ENCODE measurements at places on chromosomes 7 and 10.
A peak's percentile ranks its signal among the peaks of the same experiment; 100 is the strongest.

GRCh38 chr7:6637544-6638229 lies 569 bp downstream of the ZNF316 start:
- DNase-seq = no peak

- DNase-seq = no peak
Observed at GRCh38 chr10:117540640-117541404, 1.7 kb upstream of the EMX2 start.

DNA sequence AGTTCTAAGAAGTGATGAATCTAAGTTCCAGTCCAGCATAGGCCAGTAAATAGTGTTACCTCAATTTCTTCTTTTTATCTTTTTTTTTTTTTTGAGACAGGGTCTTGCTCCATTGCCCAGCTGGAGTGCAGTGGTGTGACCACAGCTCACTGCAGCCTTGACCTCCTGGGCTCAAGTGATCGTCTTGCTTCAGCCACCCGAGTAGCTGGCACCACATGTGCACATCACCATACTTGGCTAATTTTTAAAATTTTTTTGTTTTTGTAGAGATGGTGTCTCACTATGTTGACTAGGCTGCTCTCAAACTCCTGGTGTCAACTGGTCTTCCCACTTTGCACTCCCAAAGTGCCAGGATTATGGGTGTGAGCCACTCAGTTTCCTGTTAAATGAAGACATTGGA lies 126.6 kb upstream of the LYZL2 start:
- no peak for DNase-seq

- DNase-seq = no peak
Observed at GRCh38 chr7:129435414-129435829, 1.2 kb downstream of the STRIP2 start.

DNA sequence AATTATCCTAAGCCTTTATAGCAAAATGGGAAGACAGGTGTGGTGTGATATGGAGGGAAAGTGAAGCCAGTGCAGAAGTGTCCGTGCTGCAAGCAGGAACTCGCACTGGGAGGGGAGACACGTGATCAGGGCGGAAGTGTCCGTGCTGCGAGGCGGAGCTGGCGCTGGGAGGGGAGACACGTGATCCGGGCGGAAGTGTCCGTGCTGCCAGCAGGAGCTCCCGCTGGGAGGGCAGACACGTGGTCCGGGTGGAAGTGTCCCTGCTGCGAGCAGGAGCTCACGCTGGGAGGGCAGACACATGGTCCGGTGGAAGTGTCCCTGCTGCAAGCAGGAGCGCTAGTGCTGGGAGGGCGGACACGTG lies 40.5 kb upstream of the PRKAR1B start:
- DNase-seq = no peak

- no peak for DNase-seq
Observed at GRCh38 chr7:55556492-55556891, 15.8 kb downstream of the VOPP1 start.

DNA sequence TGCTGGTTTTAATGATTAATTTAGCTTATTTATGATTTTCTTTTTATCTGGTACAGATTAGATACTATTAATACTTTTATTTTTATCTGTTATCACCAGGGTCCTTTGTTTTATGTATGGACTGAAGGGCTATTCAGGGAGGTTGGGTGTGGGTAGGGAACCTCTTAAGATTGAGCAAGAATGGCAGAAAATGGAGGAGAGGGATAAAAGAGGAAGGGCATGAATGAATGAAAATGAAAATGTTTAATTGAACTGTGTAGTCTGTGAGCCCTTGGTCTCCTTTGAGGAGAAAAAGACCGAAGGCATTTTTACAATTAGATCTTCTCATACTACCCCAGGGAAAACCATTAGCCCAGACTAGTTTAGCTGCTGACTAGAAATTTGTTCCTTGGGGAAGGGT lies 93.1 kb downstream of the CDK14 start:
- no peak for DNase-seq

DNA sequence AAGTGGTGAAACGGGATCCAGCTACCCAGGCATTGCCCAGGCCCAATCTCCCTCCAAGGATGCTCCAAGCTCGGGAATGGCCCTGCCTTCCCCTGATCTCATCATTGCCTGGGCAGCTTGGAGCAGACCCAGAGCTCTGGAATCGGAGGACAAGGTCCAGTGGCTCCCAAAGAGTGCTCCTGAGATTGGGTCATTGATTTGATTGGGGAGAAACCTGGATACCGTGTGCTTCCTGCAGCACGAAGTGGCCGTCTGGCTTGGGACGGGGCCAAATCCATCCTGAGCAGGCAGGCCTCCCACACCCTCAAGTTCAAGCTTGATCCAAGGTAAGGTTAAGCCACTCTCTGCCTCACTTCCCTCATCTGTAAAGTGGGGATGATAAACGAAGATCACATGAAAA lies 69.9 kb downstream of the OAT start:
- DNase-seq = no peak

DNA sequence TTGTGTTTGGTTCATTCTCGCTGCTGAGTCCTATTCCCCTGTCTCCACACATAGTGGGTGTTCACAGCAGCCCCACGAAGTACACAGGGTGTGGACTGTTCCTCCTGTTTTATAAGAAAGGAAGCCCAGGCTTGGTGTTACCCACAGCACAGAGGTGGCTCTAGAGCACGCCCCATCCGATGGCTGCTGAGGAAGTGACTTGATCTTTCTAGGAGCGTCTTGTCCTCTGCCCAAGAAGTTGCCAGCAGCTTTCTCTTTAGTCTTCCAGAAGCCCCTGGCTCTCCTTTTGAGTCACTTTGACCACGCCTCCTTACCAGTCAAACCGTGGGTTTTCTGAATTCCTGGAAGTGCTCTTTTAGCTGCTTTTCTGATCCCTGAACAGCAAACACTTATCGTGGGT lies 94.0 kb downstream of the GRK5 start:
- DNase-seq = no peak

DNA sequence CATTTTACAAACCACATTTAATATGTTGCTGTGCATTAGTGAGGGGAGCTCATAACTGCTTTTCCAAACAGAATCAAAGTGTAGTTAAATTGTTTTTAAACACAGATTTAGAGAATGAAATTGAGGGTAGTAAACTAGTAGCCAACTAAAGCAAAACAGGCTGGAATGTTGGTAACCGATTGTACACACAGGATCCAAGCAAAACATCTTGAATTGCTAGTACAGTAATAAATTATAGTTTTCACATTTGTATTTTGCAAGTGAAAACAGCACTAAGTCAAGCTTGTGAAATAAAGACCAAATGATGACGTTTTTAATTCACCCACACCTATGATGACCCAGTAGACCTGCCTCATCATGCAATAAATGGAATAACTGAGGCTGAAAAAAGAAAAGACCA lies 198.3 kb downstream of the HDAC9 start:
- DNase-seq = no peak

GRCh38 chr10:60735244-60735643 lies 43.0 kb upstream of the CDK1 start:
- DNase-seq = no peak

- no peak for DNase-seq
Observed at GRCh38 chr7:157576415-157576814, 239.6 kb downstream of the DNAJB6 start.

- no peak for DNase-seq
Observed at GRCh38 chr7:115191526-115191925, 269.6 kb downstream of the MDFIC start.

GRCh38 chr10:49139028-49139845 lies 5.4 kb upstream of the FAM170B start:
- DNase-seq = no peak

DNA sequence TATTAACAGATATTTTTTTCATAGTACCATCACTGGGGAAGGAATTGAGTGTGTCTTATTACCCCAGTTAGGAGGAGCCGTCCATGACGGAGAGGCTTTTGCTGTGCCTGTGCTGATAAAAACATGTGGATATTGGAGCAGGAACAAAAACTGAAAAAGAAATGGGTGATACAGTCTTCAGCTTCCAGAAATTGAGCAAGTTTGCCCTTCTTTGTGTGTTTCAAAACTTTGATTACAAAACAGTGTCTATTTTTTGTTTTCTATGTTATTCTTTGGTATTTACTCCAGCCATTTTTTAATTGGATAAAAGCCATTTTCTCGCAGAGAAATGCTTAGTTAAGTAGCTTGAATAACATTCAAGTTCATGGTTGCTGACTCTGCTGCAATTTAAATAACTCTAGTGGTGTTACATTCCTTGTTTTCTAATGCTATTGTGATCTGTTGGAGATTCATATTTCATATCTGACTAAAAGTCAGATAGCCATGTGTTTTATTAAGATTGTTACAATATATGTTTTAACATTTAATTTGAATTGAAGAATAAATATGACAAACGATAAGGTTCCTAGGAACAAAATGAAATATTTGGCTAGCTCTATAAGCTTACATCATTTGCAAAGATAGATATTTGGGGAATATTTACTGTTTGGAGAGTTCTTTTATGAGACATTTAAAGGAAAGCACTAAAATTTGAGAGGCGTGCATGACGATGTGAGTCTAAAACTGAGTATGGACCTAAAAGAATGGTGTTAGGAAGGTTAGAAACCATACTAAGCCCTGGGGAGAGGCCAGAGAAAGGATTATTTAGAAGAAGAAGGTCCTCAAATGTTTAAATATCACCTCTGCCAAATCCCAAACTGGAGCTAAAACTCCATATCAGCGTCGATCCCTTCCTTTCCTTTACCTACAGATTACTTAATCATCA lies 747.3 kb upstream of the CELF2 start:
- DNase-seq = no peak

- no peak for DNase-seq
Observed at GRCh38 chr10:103602028-103602851, 108.7 kb downstream of the NEURL1 start.

GRCh38 chr7:148773334-148773733 lies 74.6 kb downstream of the CUL1 start:
- DNase-seq = peak; percentile 11

GRCh38 chr7:43647339-43647672 lies 64.4 kb downstream of the STK17A start:
- no peak for DNase-seq

GRCh38 chr10:21159669-21160068 lies 262.6 kb upstream of the NEBL start:
- no peak for DNase-seq

- DNase-seq = no peak
Observed at GRCh38 chr10:80405626-80406025, 2.7 kb upstream of the PRXL2A start.

- DNase-seq = no peak
Observed at GRCh38 chr10:32112055-32112454, 55.8 kb upstream of the KIF5B start.

GRCh38 chr10:80896959-80897358 lies 359.3 kb downstream of the SH2D4B start:
- no peak for DNase-seq

DNA sequence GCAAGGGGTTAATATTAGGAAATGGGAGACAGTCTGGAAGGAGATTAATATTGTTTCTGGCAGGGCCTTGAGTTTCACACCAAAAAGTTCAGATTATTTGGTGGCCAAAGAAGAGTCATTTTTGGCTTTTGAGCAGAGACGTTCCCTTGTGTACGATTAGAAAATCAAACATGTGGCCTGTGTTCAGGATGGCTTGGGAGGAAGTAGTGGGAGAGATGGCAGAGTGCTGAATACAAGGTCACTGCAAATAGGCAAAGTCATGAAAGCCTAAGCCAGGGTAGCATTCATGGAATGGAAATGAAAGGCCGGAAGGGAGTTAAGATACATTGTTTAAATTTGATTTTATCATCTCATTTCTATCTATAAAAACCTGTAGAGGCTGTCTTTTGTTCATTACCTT lies 9.5 kb upstream of the GGCT start:
- no peak for DNase-seq

DNA sequence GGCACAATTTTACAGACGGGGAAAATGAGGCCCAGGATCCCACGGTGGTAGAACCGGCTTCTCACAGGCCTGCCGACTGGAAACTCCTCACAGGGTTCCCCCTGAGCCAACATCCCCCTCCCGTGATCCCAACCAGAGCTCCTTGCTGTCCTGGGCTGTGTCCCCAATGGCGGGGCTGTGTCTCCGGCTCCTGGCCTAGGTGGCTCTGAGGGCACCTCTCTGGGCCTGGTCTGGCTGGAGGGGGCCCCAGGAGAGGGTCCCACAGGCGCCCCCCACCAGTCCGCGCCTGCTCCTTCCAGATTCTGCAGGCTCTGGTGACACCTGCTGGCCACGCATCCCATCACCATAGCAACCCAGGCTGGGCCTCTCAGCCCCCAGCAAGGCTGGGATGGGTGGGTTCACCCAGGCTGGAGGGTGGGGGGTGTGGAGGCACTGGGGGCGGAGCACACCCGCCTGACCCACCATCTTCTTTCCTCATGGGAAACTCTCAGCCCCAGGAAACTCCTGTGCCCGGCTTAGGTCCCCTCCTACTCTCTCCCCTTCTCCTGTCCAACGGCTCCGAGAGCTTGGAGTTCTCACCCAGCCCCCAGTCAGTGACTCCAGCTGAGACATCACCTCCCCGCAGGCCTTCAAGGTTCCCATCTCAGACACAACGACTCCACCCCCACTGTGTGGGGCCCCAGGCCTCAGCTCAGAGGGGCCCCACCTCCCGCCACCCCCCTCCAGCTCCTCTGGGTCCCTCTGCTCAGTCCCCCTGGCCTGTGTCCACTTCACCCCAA lies 27.1 kb upstream of the TNRC18 start:
- no peak for DNase-seq

GRCh38 chr10:5585517-5586206 lies 60.9 kb downstream of the CALML3 start:
- DNase-seq = no peak

GRCh38 chr7:41107330-41107937 lies 595.5 kb downstream of the INHBA start:
- DNase-seq = no peak

- no peak for DNase-seq
Observed at GRCh38 chr7:8042796-8043535, 74.4 kb downstream of the GLCCI1 start.

DNA sequence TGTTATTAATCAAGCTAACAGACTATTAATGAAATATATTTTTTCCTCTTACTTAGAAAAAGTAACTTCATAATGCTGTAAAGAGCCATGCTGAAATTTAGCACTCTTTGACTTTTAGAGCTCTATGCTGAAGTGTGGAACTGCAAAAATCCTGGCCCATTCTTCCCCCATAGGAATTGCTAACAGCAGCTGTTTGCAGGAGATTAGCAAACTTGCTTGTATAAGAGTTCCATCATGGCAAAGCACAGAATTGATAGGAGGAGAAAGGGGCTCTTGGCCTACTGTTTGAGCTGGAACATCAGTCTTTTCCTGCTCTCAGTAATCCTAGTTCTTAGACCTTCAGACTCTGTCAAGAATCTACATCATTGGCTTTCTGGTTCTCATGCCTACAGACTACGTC lies 18.3 kb upstream of the GNAT3 start:
- DNase-seq = no peak

DNA sequence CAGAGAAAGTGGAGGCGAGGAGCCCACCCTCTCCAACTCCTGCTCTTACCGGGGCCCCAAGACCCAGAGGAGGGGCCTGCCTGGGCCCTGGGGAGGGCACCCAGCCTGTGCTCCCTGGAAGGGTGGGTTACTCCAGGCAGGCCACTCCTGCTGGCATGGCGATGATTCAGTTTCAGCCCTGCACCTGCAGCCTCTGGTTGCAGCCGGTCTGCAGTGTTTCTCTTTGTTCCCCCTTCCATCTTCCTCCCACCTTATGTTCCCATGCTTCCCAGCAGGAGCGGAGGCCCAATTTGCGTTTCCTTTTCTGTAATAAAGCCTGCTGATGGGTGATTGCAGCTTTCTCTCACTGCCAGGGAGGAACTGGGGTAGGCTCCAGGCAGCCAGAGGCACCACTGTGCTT lies 53.2 kb upstream of the FAM20C start:
- no peak for DNase-seq

All from GM12878 (cell line).